ENCODE measurements at places on chromosomes 2 and 18.

GRCh38 chr18:80133124-80133523 is 24.1 kb downstream of the ADNP2 start:
- no peak for DNase-seq

DNA sequence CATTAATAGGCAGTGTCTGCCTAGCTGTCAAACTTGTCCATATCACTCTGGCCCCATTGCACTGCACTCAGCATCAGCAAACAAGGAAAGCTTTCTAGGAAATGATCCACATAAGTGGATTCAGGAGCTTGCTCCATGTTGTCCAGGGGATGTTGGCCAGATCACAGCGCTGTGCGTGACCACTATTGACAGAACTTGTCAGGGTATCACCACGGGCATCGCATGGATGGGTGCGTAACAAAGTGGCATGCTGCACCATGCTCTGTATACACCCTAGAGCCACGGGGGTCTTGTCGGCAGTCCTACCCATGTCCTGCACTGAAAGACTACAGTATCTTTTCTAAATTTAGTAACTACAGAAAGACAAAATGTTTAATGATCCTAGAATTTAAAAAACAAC is 15.6 kb downstream of the SATB2 start:
- no peak for DNase-seq

- DNase-seq, result no peak
Observed at GRCh38 chr2:100272841-100273329, 49.4 kb downstream of the LONRF2 start.

DNA sequence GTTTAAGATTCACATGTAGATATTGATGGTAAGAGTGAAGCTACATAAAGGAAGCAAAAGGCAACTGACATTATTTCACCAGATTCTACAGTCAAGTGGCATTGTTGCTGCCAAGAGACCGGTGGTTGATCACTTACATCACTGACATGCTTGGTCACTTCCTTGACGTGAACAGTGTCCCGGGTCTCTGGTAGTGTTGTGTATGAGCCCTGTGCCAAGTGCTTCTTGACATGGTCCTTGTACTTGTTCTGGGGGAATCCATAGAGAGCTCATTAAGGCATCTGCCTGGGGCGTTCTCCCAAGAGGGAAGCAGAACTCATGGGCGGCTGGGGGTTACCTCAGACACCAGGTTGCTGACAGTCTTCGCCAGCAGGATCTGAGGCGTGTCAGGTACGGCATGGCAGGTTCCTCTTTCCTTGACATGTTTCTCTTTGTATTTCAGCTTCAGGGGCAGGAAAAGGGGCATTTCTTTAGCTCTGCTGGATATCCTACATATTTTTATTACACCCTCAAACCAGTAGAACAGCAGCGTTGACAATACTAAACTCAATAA is 116.2 kb downstream of the RIF1 start:
- DNase-seq, result no peak

GRCh38 chr2:166365803-166366420 is 9.8 kb downstream of the SCN9A start:
- DNase-seq, result no peak

DNA sequence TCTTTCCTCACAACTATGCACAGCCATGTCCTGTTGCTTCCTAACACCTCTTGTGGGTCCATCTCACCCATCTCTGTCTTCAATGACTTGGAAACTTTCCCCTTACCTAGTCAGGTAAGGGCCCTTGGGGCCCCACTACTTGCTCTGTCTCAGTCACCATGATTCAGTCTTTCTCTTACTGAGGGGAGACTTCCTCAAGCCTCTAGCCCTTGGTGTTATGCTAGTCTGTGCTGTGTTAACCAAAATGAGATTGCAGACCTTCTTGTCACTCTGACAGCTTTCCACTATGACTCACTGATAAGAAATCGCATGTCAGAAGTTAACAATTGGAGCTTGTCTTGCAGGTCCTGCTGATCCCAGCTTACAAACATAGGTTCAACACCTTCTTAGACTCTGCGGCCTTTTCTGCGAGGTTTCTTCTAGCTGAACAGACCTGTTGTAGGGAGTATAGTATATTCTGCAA is 65.3 kb downstream of the WDR75 start:
- DNase-seq, result no peak

DNA sequence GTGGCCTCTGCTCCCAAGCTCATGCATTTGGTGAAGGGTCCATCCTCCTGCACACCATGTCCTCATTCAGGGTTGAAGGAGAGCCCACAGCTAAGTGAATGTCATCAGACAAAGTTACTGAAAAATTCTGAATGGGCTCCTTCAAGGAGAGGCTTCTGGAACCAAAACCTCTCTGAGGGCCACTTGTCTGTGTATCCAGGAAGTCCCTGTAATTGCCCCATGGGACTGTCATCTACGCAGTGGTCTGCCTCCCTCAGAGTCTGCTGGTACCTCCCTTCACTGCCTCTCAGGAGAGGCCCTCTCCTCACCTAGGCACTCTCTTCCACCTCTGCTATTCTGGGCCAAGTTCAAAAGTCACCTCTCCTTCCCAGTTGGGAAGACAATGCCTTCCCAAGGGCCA is 68.0 kb downstream of the SLC4A5 start:
- DNase-seq, result no peak

- peak; percentile 47 for DNase-seq
Observed at GRCh38 chr2:29115797-29116781, 874 bp downstream of the CLIP4 start.

GRCh38 chr2:3986063-3986462 is 282.7 kb downstream of the DCDC2C start:
- no peak for DNase-seq

GRCh38 chr2:157413326-157414035 is 30.4 kb downstream of the CYTIP start:
- no peak for DNase-seq

GRCh38 chr2:105783151-105783738 is 38.5 kb downstream of the NCK2 start:
- DNase-seq, result no peak

- no peak for DNase-seq
Observed at GRCh38 chr2:166572937-166573336, 78.9 kb upstream of the SCN7A start.

- DNase-seq, result no peak
Observed at GRCh38 chr2:14336759-14337382, 295.6 kb upstream of the LRATD1 start.

DNA sequence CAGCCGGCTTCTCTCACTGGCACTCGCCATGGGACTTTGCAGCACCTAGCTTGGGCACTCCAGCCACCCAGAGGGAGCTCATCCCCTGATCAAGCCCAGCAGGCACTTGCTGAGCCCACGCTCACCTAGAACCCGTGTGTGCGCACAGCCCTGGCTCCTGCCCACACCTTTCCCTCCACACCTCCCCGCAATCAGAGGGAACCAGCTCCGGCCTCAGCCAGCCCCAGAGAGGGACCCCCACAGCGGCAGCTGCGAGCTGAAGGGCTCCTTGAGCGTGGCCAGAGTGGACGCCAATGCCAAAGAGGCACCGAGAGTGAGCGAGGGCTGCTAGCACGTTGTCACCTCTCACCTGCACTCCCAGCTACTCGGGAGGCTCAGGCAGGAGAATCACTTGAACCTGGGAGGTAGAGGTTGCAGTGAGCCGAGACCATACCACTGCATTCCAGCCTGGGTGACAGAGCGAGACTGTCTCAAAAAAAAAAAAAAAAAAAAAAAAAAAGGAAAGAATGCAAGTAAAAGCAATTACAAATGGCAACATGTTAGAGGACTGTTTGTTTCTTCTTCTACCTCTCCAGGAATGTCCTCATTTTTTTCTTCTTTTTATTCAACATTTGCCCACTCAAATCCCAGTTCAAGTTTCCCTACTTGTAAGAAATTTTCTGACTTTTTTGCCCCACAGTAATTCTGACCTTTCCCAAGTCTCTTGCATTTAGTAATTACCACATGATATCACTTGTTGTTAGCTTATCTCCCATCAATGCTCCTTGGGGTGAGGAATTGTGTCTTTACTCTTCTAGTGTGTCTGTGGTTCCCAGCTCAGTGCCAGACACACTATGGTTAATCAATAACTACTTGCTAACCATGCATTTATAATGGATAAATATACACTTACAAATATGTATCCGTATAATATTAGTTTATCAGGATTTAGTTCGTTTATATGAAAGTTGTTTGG is 40.6 kb upstream of the ST3GAL5 start:
- DNase-seq, result no peak

DNA sequence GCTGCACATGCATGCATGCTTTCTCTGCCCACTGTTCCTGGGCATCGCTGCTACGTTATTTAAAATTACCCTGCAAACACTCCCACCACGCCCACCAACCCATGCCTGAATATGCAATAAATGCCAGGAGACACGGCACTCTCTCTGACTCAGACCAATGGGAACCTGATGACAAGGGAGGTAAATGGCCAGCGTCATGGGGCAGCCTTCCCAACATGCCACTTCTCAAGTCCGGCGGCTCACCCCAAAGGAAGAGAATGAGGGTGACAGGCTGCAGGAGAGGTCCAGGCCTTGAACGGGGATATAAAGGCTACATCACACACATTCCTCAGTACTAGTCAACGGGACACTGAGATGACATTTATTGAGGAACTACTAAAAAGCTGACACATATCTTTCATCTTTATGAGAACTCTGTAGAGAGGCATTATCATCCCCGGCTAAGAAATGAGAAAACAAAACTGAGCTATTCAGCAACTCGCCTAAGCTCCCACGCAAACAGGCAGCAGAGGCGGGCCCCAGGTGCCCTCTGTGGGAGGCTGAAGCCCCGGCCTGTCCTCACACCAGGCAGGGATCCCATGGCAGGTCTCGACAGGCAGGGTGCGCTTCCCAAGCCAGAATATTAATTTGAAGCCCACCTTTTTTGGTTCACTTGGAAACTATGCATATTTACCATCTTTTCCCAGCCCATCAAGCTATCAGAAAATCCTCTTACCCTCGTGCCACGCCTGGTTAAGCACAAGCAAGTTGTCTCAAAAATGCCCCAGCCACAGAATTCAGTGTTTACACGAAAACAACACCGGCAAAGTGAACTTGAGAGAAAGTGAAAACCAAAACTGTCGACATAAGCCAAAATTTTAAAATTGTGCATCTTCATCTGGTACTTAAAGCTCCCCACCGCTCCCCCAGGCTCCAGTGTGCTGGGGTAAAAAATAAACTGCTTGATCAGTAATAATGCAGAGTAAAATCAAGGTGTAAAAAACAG is 166.3 kb downstream of the HDAC4 start:
- no peak for DNase-seq

- DNase-seq, result no peak
Observed at GRCh38 chr2:231395188-231396057, at the start of gene B3GNT7. Gene B3GNT7 (plus strand): TSS chr2:231395710. CDS start chr2:231395804, 94 bp downstream.

DNA sequence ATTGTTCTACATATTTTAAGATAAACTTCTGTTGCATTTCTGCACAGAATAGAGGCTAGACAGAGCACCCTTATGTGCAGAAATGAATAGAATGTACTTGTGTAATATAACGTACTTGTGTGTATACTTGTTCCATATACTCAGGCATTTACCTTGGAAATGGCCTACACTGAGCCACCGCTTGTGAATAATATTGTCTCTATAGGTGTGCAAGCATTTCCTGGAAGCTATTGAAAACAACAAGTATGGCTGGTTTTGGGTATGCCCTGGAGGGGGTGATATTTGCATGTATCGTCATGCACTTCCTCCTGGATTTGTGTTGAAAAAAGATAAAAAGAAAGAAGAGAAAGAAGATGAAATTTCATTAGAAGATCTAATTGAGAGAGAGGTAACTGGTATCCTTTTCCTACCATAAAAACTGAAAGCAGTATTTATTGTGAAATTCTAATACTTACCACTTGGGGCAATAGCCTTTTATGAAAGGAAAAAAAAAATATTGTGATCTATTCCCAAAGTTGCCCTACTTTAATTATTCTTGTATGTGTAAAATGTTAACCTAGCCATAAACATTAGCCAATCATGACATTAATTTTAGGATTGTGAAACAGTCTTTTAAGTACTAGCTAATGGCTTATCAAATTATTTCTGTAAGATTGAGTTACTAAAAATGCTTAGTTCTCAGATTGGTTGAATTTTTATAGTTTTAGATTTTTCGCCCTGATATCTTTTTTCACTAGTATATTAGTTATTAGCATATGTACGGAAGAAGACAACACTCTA is 18.0 kb downstream of the ZC3H15 start:
- DNase-seq, result no peak

DNA sequence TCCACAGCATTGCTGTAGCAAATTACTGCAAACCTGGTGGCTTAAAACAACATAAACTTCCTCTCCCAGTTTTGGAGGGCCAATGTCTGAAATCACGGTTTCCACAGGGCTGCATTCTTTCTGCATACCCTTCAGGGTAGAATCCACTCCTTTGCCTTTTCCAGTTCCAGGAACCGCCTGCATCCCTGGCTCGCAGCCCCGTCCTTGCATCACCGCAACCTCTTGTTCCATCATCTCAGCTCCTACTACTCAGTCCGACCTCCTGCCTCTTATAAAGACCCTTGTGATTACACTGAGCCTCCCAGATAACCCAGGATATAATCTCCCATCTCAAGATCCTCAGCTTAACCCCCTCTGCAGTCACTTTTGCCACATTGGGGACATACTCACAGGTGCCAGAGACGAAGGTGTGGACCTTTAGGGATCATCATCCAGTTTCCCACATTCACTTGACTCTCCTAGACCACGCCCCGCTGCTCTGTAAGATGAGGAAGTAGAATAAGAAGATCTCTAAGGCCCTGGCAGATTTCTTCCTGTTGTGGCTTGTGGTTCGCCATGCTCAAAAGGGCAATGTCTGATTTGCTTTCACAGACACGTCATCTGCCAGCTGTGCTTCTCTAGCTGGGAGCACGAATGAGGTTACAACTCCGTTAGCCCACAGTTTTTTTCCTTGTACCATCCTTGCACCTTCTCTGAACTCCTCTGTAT is 103.6 kb upstream of the AGAP1 start:
- peak; percentile 4 for DNase-seq

DNA sequence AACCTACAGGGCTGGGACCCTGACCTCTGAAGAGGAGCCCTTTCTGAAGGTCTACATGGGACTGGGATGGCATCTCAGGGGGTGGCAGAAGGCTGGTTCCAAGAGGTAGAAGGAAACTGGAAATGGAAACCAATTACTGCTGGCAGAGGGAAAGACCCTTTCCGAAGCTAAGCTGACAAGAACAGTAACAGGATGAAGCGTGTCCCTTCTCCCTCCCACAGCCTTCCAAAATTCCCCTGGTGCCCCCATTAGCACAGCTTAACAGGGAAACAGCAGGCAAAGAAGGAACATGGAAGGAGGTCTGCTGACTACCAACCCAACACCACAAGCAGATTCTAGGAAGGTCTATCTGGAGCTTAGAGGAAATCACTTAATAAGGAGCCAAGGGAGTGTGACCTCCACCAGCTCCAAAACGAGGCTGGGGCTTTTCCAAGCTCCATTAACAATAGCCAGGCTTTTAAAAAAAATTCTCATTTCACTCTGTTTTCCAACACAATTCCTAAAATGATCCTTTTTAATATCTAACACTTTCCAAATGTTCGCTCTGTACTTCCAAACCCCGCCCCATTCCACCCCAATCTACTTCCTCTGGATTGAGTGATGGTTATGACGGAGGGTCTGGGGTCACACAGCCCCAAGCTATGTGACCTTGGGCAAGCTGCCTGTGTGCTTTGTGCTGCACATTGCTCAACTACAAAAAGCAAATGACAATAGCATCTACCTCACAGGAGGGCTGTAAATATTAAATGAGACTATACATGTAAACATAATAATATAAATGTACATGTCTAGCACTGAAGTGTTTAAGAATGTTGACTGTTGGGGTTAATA is 55.2 kb downstream of the STK39 start:
- no peak for DNase-seq

Measured in activated CD4-positive, CD25-positive, alpha-beta regulatory T cell treated with anti-CD3 and anti-CD28 coated beads, Interleukin-2, amount 50 U/mL, for 16 hours (primary cell).